Left renal cortex interstitium (tissue), 4 donors: ENCODE measurements at places on chromosomes 13 and 19. TPM values are rescaled to one million over a fixed set of nuclear protein-coding genes. Genes with fewer than 3 reads are reported as not detected.

- no peak for DNase-seq
Measured at GRCh38 chr19:7833225-7834099, 3.4 kb downstream of the EVI5L start.

GRCh38 chr19:16829010-16829821 is at the start of gene SIN3B:
SIN3B (plus strand) TSS chr19:16829398; CDS start chr19:16829421, 23 bp downstream.
- peak; percentile 71 for DNase-seq

GRCh38 chr13:25946321-25946720 is 105.5 kb downstream of the SHISA2 start:
- DNase-seq, result no peak

DNA sequence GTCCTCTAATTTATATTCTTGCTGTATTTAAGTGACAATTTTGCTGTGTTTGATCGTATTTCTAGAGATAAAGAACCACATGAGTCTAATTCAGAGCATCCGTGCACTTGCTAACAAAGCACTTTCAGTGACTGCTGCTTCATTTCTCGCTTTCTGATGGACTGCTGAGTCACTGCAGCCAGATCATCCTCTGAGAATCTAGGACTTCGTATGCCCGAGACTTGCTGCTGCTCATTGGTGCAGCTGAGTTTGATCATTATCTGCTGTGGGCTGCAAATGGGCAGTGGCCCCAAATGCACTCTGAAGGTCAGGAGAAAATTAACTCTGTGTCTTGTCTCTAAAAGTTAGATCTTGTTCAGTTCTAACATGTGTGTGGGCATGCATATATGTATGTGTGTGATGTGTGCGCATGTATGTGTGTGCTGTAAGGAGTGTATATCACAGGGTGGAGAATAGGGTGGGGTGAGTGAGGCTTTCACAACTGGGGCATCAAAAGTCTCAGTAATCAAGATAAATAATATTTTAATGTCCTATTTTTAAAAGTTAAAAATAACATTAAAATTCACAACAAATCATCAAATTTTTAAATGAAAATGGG is 342.6 kb downstream of the MTUS2 start:
- no peak for DNase-seq

GRCh38 chr19:42452590-42452989 is 9.8 kb upstream of the CXCL17 start:
- no peak for DNase-seq

DNA sequence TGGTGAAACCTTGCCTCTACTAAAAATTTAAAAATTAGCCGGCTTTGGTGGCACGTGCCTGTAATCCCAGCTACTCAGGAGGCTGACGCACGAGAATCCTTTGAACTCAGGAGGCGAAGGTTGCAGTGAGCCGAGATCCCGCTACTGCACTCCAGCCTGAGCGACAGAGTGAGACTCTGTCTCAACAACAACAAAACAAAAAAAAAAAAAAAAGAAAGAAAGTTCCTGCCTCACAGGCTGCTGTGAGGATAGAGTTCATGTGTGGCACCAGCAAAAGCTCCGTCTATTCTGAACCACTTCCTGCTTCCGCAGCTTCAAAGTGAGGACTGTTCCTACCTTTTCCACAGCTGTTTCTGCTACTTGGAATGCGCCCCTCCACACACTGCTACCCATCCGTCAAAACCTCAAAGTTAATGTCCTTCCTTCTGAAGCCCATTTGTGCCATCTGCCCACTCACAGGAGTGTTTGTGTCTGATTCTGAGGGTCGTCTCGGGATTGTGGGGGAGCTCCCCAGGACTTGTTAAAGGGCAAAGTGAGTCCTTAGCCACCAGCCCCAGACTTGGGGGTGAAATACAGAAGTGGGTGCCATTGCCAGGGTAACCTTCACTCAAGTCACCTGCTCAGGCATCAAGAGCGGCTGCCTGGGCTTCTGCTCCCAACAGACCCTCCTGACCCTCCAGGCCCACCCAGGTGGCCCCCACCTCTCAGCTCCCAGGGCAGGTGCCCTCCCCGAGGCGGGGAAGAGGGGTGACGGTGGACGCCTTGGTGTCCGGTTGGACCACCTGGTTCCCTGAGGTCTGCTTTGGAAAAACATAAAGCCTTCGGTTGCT is 2.9 kb downstream of the MFSD12 start:
- DNase-seq, result no peak

DNA sequence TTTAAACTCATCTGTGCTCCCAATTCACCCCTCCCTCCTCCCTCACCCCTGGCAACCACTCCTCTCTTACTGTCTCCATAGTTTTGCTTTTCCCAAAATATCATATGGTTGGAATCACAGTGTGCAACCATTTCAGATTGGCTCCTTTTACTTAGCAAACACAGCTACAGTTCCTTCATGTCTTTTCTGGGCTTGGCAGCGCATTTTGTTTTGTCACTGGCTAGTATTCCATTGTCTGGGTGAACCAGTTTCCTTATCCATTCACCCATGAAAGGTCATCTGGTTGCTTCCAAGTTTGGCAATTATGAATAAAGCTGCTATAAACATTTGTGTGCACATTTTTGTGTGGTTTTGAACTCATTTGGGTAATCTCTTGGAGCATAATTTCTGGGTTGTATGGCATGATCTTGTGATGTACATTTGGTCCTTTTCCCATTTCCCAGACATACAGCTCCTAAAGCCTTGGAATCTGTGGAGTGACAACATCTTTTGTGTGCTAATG is 23.9 kb upstream of the GAS6 start:
- no peak for DNase-seq

- no peak for DNase-seq
Measured at GRCh38 chr19:48283908-48284307, 14.0 kb downstream of the ZNF114 start.

DNA sequence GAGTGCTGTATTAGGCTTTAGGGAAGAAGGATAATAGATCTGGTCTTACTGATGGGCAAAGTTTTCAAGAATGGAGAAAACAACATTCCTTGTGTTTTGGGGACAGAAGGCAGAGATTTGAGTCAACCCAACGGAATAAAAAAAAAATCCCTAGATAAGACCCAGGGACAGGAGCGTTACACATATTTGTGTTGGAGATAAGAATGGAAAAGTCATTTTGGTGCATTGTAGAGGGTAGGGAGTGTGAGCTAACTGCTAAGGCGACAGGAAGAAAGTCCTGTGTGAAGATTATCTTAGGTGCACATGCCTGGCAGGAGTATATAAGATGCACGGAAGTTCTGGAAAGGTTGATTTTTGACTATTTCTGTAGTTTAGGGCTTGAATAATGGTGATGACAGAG is 450.3 kb upstream of the ARGLU1 start:
- DNase-seq, result no peak

GRCh38 chr19:13037161-13037560 is 41.9 kb downstream of the NFIX start:
- DNase-seq, result no peak

DNA sequence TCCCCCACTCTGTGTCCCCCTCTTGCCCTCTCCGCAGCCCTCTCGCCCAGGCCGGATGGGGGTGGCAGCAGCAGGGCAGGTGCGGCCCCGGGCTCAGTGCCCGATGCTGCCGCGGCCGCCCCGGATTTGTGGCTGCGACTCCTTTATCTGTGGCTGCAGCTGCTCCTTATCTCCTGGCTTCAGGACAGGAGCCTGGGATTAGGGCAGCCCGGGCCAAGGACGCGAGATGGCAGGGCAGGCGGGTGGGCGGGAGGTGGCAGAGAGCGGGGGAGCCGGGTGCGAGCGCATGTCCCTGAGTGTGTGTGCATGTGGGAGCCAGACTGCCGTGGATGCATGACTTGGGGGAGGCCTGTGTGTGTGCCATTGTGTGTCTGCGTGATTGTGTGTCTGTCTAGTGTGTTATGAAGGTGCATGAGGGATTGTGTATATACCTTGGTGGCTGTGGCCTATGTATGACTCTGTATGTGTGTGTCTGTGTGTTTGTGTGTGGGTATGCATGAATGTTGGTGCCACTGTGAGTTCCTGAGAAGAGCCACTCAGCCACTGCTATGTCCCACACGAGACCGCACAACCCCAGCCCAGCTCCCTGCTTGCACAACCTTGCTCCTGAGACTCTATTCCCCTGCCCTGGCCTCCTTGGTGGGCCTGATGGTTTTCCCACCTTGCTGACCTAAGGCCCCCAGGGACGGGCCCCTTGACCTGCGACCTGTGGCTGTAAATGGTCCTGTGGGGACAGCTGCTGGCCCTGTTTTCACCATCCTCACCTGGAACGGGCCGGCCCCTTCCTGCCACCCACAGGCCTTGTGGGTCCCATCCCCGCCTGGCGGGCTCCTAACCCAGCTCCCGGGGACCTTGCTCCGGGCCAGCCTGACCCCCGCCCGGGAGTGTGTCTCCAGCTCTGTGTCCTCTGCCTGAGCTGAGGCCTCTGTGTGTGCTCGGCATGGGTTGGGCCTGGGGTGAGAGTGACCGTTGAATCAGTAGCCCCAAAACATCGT is 5.3 kb upstream of the NRTN start:
- no peak for DNase-seq

GRCh38 chr13:50025436-50025835 is 10.2 kb downstream of the KCNRG start:
- DNase-seq, result no peak

DNA sequence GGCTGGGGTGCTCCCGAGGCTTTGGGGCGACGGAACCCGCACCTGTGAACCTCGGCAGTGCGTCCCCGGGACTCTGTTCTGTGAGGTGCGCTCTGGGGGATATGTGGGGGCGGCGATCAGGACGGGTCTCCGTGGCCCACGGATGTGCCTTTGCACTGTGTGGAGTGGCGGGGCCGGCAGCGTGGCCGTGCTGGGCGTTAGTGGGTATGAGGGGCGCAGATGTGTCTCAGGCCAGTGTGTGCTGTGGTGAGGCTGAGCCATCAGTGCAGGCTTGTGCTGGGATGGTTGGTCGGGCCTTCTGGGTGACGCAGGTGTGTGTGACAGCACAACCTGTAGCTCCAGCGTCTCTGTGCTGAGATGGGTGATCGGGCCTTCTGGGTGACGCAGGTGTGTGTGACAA is 16.9 kb downstream of the ZNF331 start:
- DNase-seq, result no peak

GRCh38 chr13:57624565-57625435 is 6.7 kb upstream of the PCDH17 start:
- no peak for DNase-seq

- no peak for DNase-seq
Measured at GRCh38 chr19:46453661-46454060, 17.7 kb downstream of the PNMA8A start.

- no peak for DNase-seq
Measured at GRCh38 chr19:8491574-8491973, 10.9 kb downstream of the PRAM1 start.

- no peak for DNase-seq
Measured at GRCh38 chr13:104286566-104287290, 1220.5 kb upstream of the SLC10A2 start.

GRCh38 chr13:110134801-110135200 is 172.2 kb downstream of the COL4A1 start:
- no peak for DNase-seq

GRCh38 chr19:38989066-38989605 is 13.6 kb upstream of the FBXO17 start:
- DNase-seq, result peak; percentile 63

- no peak for DNase-seq
Measured at GRCh38 chr13:59893266-59893665, 270.5 kb downstream of the DIAPH3 start.

DNA sequence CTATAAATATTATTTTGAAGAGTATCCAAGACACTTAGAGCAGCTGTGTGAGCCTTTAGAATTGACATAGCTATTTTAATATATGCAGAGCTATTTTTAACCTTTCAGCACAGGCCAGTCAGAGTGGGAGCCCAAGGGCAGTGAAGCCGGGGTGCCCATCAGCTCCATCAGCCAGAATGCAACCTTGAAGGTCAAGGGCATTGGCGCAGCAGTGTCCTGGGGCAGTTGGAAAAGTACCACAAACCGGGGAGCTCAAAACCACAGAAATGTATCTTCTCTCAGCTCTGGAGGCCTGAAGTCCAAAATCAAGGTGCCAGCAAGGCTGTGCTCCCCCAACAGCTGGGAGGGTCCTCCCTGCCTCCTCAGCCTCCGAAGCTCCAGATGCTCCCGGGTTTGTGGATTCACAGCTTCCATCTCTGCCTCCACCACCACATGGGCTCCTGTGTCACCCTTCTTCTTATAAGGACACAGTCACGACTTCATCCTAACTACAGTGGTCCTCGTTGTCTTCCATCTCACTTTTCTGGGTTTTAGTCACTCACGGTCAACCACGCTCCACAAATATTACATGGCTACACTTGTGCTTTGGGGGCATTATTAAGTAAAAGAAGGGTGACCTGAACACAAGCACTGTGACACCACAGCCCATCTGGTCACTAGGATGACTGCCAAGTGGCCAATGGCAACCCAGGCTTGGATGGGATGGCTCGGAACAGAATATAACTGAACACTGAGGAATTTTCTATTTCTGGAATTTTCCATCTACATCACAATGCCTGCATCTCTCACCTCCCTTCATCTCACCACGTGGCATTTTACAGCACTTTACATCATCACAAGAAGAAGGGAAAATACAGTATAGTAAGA is 15.9 kb upstream of the GAS6 start:
- DNase-seq, result no peak

- DNase-seq, result no peak
Measured at GRCh38 chr19:30593356-30593755, 221.2 kb downstream of the ZNF536 start.

- no peak for DNase-seq
Measured at GRCh38 chr13:111261326-111261725, 59.1 kb upstream of the TEX29 start.

DNA sequence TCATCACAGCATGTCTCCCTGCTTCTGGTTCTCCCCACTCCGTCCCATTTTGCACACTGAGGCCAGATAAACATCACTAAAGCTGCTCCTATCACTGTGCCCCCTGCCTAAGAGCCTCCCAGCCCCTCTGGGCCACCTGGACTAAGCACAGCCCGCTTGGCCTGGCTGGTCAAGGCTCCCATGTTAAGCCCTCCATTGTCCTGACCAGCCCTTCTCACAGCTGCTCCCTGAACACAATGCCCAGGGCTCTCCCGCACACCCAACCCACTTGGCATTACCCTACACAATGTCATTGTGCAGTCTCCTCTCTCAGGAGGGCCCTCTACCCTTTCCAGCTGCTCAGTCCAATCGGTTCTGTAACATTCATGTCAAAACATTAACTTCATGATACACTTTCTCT is 133.4 kb downstream of the NUFIP1 start:
- no peak for DNase-seq

- no peak for DNase-seq
Measured at GRCh38 chr19:51097166-51097738, 11.0 kb downstream of the CTU1 start.

DNA sequence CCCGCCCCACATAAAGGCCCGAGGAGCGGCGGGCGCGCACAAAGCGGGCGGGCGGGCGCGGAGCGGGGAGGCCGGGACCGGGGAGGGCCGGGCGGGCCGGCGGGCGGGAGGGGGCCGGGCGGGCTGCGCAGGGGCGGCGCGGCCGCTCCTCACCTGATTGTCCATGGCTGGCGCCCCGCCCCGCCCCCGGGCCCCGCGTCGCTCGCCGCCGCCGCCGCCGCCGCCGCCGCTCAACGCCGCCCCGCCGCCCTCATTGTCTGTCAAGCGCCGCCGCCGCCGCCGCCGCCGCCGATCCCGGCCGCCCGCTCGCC is 200 bp downstream of the MLLT1 start:
- no peak for DNase-seq

C13orf42 gene
- 0.13 TPM for polyA plus RNA-seq

C19orf85 gene
- not detected for polyA plus RNA-seq

CPAMD8 gene
- 32.8 TPM for polyA plus RNA-seq

LSM14A gene
- polyA plus RNA-seq, result 199 TPM

SYT3 gene
- polyA plus RNA-seq, result 0.54 TPM

SIGLEC8 gene
- 0.04 TPM for polyA plus RNA-seq

PALM gene
- 115 TPM for polyA plus RNA-seq

C19orf67 gene
- polyA plus RNA-seq, result 0.10 TPM

ZNF573 gene
- 9.6 TPM for polyA plus RNA-seq

FLT3 gene
- 0.32 TPM for polyA plus RNA-seq

ATP4B gene
- 0.82 TPM for polyA plus RNA-seq

ZNF555 gene
- polyA plus RNA-seq, result 11.5 TPM

CDX2 gene
- not detected for polyA plus RNA-seq

FREM2 gene
- 45.3 TPM for polyA plus RNA-seq

GPC5 gene
- polyA plus RNA-seq, result 3.5 TPM
